Melanocyte of skin (primary cell): ENCODE measurements at places on chromosomes 1 and 21. TPM values are rescaled to one million over a fixed set of nuclear protein-coding genes. Genes with fewer than 3 reads are reported as not detected.

The FCRL6 gene
- total RNA-seq = not detected in 2 replicates

The MAD2L2 gene
- total RNA-seq = 51.8 and 55.3 TPM in 2 replicates

The KCNC4 gene
- total RNA-seq = 1.0 and 2.2 TPM in 2 replicates

The DNAJC11 gene
- total RNA-seq = 44.3 and 61.2 TPM in 2 replicates

The AADACL3 gene
- not detected in 2 replicates for total RNA-seq

The PSMB4 gene
- total RNA-seq = 698 and 799 TPM in 2 replicates

The FHAD1 gene
- total RNA-seq = under 0.01 TPM in 2 replicates

The NBPF6 gene
- 0.34 TPM in 1 of 2 replicates, not detected in the other for total RNA-seq

The MDM4 gene
- 23.3 and 40.6 TPM in 2 replicates for total RNA-seq

The SPRR4 gene
- total RNA-seq = not detected in 2 replicates
